ENCODE measurements at places on chromosomes 3 and 15. TPM values are rescaled to one million over a fixed set of nuclear protein-coding genes. Genes with fewer than 3 reads are reported as not detected.

Gene GPR160
- 12.1 TPM for total RNA-seq

Gene CCR4
- 12.1 TPM for total RNA-seq

Gene TRIM42
- not detected for total RNA-seq

Gene XCR1
- total RNA-seq: not detected

Gene FLNB
- total RNA-seq: 15.4 TPM

Gene ANKUB1
- total RNA-seq: not detected

Gene ISG20
- total RNA-seq: 21.8 TPM

Gene RBP2
- not detected for total RNA-seq

Gene PRKCD
- total RNA-seq: 14.1 TPM

Gene GABRG3
- not detected for total RNA-seq

Gene GOLGA8K
- total RNA-seq: 4.0 TPM

Gene SNX22
- not detected for total RNA-seq

Gene RTP1
- not detected for total RNA-seq

Gene CELF6
- 1.00 TPM for total RNA-seq

Gene CHRD
- not detected for total RNA-seq

Gene TMEM158
- total RNA-seq: 0.56 TPM

Gene SNAPC5
- total RNA-seq: 30.8 TPM

Gene SPTBN5
- total RNA-seq: 2.4 TPM

Gene PPP2R3A
- total RNA-seq: 0.11 TPM

Gene SCAANT1
- total RNA-seq: not detected

Gene CKMT1A
- total RNA-seq: not detected

Gene CYP19A1
- not detected for total RNA-seq

Gene TTLL13
- total RNA-seq: 0.36 TPM

Gene PIF1
- 24.7 TPM for total RNA-seq

Measured in natural killer cell treated with Interleukin-12 subunit alpha and Interleukin-12 subunit beta and Interleukin-15 and Interleukin-18, amount 100 ng/mL, for 72 hours (primary cell).